Stimulated activated CD8-positive, alpha-beta memory T cell treated with anti-CD3 and anti-CD28 coated beads, Interleukin-4, amount 100 ng/mL, for 1 hour (primary cell): ENCODE measurements at places on chromosomes 11 and 22.

DNA sequence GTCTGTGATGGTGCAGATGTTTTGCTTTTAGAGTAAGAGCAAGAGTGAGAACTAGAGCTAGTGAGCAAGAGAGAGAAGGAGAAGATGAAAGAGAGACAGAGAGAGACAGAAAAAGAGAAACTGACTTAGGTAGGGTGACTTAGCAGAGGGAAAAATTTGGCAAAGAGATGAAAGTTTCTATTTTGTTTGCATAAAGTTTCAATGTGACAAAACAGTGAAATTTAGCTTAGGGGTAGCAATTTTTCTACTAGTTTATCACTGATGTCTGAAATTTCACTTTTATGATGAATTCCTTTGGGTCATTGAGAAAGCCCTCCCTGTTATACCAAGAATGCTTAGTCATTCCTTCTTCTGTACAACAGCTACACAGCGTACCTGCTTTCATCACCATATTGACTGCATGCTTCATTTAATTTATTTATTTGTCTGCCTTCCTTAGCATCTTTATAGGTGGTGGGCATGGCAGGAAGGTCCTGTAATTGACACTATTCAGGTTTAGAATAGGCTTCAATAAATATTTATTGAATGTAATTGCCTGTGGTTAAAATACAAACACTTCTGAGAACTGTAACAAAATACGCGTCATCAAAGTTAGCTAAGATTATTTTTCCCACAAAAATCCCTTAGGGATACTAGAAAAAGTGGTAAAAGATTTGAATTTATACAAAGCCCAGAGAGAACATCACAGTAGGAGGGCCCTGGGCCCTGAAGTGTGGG lies 19.9 kb upstream of the CTSC start:
- DNase-seq: no peak

DNA sequence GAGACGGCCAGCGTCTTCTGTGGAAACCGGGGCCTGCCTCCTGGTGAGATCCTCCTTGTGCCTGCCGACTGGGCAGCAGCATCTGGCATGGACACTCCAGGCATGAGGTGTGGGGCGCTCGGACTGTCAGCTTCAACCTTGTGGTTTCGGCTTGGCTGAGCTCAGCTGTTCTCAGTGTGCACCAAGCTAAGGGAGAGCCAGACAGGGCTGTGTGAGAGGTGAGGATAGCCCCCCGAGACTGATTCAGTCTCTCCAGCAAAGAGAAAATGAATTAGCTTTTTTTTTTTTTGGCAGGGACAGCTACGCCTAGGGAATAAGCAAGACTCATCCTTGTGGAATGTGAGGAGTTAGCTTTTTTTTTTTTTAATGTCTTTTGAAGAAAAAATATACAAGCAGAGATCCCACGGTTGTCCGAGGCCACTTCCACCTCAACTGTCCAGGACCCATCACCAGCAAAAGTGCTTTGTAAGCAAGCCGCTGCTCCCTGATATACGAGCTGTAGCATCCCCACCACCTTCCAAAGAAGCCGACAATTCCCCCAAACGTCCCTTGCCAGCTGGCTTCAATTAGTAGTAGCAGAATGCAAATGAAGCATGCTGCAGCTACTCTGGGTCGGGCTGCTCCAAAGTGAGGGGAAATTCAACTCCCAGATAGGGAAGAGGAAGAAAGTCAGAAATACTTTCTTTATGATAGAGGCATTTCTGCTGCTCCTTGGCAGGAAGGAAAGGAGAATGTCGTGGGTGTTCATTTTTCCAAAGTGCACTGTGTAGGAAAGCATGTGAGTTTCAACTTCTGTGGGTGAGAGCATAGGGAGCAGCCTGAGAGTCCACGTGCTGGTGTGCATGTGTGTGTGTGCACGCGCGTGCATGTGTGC lies 9.7 kb upstream of the THY1 start:
- DNase-seq: no peak

- no peak for DNase-seq
These were observed 34.1 kb upstream of the PAK1 start for GRCh38 chr11:77508019-77508418.

DNA sequence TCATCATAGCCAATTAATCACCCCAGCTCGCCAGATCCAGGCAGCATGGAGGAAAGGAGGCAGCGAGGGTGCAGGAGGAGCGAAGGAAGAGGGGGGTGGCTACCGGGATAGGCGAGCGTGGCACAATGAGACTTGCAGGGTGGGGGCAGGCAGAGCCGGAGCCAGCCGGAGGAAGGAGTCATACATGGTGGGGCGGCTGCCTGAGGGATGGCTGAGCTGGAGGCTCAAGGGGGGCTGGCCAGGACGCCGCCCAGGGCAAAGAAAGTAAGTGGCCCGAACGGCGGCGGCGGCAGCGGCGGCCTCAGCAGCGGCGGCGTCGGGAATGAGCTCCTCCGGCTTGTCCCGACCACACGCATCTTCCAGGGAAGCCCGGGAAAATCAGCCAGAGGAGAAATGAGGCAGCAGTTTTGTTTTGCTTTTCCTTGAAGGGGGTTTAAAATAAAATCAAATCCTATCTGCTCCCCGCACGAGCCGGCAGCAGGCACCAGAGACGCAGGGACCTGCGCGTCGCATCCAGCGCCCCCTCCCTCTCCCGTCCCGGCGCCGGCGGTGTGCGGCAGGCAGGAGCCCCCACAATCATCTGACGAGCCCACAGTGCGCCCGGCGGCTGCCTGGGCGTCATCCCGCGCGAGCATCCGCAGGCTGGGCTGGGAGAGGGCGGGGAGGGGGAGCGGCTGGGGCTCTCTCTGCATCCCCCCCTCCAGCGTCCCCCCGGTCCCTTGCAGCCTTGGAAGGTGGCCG lies 263.6 kb downstream of the CTTN start:
- no peak for DNase-seq

- DNase-seq: no peak
These were observed 44.9 kb downstream of the CSTPP1 start for GRCh38 chr11:46981436-46981835.

- no peak for DNase-seq
These were observed 311.6 kb downstream of the MIAT start for GRCh38 chr22:26968859-26969523.

- no peak for DNase-seq
These were observed 108.0 kb downstream of the KCNQ1OT1 start for GRCh38 chr11:2591805-2592204.

GRCh38 chr22:38479096-38479837 lies 11.4 kb downstream of the KDELR3 start:
- no peak for DNase-seq

- no peak for DNase-seq
These were observed 630.2 kb downstream of the BRD1 start for GRCh38 chr22:49197505-49197904.

GRCh38 chr22:41327124-41327523 lies 25.8 kb downstream of the ZC3H7B start:
- no peak for DNase-seq

GRCh38 chr11:1843098-1843473 lies 4.3 kb downstream of the TNNI2 start:
- no peak for DNase-seq

DNA sequence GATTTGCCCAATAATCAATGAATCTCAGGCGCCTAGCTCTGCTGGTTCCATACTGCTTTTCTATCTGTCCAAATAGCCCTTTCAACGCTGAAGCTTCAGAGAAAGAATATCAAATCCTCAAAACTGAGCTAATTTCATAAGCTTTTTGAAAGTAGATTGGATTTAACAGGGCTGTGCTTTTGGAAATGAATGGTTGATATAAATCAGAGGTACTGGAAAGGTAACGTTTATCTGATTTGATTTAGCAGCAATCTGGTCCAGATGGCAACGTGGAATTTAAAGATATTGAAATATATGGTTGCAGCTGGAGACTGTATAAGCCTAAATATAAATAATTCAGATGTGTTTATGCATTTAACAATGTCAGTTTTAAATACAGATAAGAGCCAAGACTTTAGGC lies 229.5 kb upstream of the MPPED2 start:
- no peak for DNase-seq

DNA sequence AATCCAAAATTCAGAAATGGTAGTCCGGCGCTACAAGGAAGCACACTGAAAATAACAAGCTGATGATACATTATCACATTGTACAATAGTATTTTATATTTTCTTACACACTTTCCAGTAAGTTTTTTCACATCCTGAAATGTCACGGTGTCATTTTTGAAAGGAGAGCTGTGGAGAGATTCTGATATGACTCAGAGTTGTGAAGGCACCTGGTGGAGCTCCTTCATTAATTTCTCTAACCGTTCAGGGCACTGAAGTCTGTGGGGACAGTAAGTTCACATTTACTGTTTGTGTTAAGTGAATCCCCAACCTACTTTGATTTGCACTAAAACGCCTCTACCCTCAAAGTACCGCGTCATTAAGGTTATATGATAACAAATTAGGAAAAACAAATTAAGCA lies 13.3 kb downstream of the LDHAL6A start:
- DNase-seq: no peak

DNA sequence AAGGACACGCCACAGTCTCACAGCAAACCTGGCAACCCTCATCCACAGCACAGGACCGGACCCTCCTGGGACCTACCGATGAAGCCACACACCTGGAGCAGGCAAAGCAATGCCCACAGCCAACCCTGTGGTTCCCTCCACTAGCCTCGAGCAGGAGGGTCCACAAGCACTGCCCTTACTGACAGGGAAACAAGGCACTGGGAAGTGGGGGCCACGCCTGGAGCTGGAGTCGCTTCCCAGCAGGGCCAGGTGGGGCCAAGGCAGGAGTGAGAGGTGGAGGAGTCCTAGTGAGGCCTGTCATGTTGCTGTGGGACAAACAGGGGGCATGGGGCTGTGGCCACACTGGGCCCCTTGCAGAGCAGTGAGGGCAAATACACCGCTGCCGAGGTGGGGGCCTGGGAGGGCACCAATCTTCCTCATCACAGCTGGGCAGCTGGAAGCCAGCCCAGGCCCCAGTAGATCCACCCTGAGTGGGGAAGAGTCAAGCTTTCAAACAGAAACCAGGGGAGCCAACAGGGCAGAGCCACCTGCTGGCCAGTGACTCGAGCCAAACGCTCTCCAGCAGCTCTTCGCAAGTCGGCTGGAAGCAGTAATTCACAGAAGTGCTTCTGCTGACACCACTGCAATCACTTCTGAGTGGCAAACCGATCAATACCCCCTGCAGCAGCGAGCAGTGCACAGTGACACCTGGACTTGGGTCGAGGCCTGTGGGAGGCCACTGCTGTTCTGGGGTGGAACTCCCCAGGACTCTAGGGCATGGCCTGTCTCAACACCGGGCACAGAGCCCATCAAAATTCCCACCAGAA lies 13.7 kb downstream of the SULT4A1 start:
- DNase-seq: no peak

GRCh38 chr11:96306933-96307775 lies 35.8 kb downstream of the MAML2 start:
- DNase-seq: no peak

GRCh38 chr11:16456366-16456765 lies 100.0 kb upstream of the SOX6 start:
- DNase-seq: no peak

GRCh38 chr22:49353235-49353634 lies 474.4 kb downstream of the BRD1 start:
- no peak for DNase-seq

DNA sequence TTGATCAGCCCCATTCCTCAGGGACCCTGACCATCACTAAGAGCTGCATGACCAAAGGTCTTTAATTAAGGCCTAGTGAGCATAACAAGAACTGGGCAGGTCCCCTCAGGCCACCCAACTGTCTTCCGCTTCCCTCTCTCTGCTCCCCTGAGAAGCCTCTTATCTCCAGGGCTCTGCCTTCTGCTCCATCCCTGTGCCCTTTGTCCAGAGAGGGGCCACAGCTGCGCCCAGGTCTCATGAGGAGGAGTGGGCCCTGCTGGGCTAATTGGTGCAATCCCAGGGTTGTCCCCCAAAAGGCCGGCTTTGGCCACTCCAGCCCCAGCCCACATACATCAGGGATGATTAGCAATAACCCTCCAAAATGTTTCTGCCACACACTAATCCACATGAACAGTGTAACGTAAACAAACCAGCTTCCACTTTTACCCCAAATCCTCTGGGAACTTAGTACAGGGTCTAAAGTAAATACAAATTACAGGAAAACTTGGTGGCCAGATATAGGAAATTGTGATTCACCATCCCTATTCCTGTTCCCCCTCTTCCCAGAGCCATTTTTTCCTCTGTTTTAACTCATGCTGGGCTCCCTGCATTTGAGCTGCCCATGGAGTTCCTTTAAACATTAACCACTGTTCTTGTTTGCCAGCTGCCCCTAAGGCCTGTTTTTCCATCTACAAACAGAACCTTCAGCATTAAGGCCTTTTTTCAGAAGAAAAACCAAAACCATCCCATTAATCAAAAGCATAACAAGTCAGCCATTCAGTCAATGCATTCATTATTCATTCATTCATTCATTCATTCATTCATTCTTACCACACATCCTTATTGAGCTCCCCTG lies 34.6 kb upstream of the CAVIN3 start:
- DNase-seq: no peak

DNA sequence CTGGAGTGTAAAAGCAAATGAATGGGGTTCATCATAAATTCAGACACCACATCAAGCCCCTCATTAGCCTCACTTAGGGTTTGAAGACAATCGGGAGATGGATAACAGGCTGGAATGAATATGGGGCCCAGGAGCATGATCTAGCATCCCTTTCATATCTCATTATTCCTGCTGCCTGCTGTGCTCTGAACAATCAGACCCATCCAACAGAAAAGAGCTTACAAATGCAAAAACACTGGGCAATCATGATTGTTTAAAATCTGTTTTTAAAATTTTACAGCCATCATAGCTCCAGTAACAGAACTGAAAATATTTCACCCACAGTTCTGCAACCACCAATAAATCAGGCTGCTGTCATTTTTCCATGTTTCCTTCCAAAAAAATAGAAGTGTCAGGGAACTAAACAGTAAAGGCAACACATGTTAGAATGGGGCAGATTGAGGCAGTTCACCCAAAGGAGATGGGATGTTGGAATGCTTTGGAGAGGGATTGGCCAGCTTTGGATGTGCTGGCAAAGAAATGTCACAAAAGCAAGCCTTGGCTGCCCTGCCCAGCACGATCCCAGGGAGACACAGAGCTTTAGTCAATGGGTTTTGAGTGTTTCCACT lies 47.8 kb upstream of the BMAL1 start:
- DNase-seq: no peak

GRCh38 chr22:45441138-45441537 lies 27.6 kb downstream of the RIBC2 start:
- no peak for DNase-seq

DNA sequence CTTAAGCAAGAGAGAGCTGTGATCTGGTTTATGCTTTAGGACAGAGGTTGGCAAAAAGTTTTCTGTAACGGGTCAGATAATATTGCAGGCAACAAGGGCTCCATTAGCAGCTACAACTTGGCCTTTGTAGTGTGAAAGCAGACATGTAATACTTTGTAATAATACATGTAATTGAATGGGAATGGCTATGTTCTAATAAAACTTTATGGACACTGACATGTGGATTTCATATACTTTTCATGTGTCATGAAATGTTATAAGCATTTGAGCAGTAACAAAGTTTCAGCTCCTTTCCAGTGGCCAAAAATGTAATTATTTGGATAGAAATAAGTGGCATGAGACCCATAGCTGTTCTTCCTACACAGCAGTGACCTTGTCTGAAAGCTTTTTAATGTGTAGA lies 3.1 kb downstream of the DYNC2H1 start:
- DNase-seq: no peak

GRCh38 chr11:18697576-18697975 lies 1.0 kb upstream of the TMEM86A start:
- no peak for DNase-seq
